ENCODE measurements at places on chromosomes 6 and 20.

DNA sequence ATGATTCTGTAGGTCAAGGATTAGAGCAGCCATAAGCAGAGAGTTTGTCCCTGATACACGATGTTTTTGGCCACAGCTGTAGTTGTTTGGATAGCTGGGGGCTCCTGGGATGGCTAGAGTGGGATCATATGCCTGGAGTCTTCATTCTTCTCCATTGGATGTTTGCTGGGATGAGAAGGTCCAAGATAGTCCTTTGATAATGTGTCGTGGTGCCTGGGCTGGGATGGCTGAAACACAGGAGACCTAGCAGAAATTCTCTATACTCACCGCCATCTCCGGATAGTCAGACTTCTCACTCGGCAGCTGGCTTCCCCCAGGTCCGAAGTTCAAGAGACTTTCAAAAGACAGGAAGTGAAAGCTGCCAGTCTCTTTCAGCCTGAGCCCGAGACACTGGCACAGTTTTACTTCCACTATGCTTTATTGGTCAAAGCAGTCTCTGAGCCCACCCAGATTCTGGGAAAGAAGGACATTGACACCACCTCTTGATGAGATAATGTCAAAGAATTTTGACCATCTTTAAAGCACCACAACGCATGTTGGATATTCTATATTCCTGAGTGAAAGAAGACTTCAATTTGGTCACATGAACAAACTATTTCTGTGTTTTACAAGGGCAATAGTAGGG is 16.0 kb downstream of the MARCKS start:
- peak; percentile 12 for DNase-seq

- DNase-seq: no peak
These were observed 22.3 kb downstream of the TTLL2 start for GRCh38 chr6:167347226-167347625.

- peak; percentile 60 for DNase-seq
These were observed 417 bp downstream of the NFATC2 start for GRCh38 chr20:51542033-51542570.

GRCh38 chr20:11401988-11402387 is 515.7 kb upstream of the BTBD3 start:
- no peak for DNase-seq

DNA sequence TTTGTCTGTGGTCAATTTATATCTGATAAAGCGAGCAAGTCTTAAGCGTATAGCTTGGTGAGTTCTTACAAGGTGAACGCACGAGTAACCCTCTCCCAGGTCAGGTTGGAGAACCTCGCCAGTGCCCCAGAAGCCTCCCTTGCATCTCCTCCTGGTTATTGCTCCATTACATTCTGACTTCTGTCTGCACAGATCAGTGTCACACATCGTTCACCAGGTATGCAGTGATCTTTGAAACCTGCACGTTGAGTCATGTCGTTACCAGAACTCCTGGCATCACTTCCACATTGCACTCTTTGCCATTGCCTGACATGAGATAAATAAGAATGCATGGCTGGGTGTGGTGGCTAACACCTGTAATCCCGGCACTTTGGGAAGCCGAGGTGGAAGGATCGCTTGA is 44.2 kb downstream of the AKAP12 start:
- no peak for DNase-seq

GRCh38 chr20:58571693-58572427 is 56.7 kb upstream of the APCDD1L start:
- no peak for DNase-seq

- DNase-seq: no peak
These were observed 861 bp downstream of the PPP1R14C start for GRCh38 chr6:150143516-150144293.

- no peak for DNase-seq
These were observed 429.1 kb upstream of the CDH4 start for GRCh38 chr20:60822699-60823607.

- no peak for DNase-seq
These were observed 3.4 kb downstream of the UCKL1 start for GRCh38 chr20:63952769-63953168.

DNA sequence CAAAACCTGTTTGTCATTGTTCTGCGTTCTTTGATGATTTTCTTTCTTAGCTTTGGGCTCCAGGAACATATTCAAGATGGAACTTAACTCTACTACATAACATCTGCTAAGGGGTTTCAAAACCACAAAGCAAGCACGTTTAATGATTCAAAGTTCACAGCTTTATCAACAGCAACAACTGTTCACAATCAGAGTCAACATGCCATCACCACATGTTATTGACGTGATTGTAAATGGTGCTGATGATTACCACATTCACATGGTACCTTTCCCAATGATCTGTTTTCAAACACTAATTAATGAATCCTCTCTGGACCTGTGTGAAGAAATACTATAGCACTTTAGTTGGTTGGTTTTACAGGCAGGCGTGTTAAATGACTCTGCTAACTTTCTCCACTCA is 180.6 kb upstream of the CEP162 start:
- no peak for DNase-seq

- DNase-seq: no peak
These were observed 6.7 kb downstream of the TOX2 start for GRCh38 chr20:43921227-43921780.

GRCh38 chr20:58102261-58102660 is 126.2 kb downstream of the ANKRD60 start:
- no peak for DNase-seq

GRCh38 chr6:22783931-22784330 is 214.6 kb downstream of the HDGFL1 start:
- DNase-seq: no peak

GRCh38 chr6:79564636-79565035 is 27.4 kb upstream of the LCA5 start:
- DNase-seq: no peak

GRCh38 chr6:5163247-5163646 is 78.1 kb downstream of the PPP1R3G start:
- no peak for DNase-seq

DNA sequence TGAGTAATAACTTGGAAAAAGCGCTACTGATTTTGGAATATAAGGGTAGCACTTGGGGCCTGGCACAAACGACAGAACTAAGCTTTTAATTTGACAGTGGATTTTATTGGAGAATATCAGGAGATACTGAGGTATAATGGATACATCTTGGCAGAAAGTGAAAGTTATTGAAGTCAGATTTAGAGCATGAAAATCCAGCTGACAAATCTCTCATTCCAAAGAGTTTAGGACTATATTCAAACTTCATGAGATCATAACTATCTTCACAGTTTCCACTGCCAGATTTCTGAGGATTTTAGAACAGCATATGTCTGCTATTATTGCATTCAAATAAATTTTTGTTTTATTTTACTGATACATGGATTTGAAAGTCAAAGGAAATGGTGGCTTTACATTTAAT is 132.3 kb upstream of the THEMIS start:
- DNase-seq: no peak

DNA sequence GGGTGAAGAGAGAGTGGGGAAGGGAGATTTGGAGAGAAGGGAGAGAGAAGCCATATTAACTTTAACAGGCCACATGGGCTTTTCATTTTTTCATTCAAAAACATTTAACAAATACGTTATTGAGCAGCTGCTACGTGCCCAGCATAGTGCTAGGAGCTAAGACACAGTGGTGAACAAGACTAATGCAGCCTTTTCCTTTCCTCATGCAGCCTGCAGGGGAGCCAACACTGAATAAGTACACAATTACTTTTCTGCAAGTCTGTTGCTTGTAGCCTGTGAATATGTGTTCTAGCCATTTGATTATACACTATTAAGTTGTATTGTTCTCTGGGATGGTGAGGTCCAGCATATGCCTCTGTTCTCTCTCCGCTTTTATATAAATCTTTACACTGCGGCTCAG is 1.9 kb upstream of the BLOC1S5 start:
- DNase-seq: no peak
